ENCODE measurements at places on chromosomes 2 and 18.

- DNase-seq: no peak
Observed at GRCh38 chr2:89763581-89764485, 1072.4 kb downstream of the RPIA start.

DNA sequence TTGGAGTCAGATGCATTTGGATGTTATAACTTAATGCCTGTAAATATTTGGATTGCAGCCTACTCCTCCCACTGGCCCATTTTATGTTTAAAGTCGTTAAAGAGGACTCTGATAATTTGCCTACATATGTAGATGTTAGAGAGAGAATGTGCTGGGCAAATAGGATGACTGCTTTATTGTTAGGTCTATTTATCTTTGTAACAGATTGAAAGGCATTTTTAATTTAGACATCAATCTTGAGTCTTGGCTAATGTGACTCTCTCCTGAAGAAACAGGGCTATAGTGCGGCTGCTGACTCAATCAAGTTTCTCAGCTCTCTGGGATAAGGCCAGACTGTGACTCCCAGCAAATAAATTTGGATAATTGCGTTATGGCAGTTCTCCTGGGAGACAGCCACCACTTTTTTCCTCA, 1101.4 kb downstream of the CBLN2 start:
- DNase-seq: no peak

DNA sequence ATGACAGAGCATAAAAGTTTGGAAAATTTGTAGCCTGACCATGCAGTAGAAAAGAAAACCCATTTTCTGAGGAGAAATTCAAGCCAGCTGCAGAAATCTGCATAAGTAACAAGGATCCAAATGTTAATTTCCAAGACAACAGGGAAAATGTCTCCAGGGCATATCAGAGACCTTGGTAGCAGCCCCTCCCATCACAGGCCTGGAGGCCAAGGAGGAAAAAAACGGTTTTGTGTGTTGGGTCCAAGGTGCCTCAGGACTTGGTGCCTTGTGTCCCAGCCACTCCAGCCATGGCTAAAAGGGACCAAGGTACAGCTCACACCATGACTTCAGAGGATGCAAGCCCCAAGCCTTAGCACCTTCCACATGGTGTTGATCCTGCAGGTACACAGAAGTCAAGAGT, 324.4 kb downstream of the ETAA1 start:
- DNase-seq: no peak

GRCh38 chr2:148508878-148509287, 135.7 kb upstream of the EPC2 start:
- DNase-seq: no peak

DNA sequence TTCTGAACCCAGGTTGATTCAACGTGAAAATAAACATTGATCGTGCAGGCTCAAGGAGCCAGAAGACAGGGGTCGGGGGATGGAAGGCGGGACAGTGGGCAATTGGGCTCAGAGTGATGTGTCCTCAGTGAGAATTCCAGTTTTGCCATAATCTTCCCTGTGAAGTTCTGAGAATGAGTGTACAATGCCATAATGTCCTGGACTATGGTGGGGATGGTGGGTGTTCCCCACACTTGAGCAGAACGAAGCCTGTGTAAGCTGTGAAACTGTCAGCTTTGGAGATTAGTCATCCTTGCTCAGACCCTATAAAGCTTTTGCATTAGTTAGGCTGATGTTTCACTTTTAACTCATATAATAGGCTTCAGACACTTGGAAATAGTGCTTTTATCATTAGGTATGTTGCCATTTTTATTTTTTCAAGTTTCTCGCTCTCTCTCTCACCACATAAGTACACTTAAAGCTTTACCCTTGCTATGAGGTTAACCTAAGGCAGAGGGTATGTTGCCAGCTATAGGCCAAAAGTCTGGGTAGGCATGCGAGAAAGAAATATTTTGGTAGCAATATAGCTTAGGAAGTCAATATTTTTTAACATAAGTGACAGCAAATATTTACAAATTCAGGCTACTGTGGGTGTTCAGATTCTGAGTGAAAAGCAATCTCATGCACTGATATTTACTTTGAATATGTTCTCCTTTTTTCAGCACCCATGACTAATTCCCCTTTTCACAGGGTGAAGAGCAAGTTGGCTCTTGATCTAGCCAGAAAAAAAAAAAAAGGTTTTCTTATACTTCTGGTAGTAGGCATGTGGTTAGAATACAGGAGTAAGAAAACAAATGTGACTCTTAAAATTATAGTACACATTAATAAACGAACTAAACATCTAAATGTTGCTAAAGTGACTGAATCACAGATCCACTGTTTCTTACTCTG, 47.2 kb downstream of the CDC42EP3 start:
- no peak for DNase-seq

GRCh38 chr2:212030709-212031108, 507.9 kb downstream of the ERBB4 start:
- DNase-seq: no peak

- DNase-seq: no peak
Observed at GRCh38 chr2:88913280-88913679, 221.8 kb downstream of the RPIA start.

DNA sequence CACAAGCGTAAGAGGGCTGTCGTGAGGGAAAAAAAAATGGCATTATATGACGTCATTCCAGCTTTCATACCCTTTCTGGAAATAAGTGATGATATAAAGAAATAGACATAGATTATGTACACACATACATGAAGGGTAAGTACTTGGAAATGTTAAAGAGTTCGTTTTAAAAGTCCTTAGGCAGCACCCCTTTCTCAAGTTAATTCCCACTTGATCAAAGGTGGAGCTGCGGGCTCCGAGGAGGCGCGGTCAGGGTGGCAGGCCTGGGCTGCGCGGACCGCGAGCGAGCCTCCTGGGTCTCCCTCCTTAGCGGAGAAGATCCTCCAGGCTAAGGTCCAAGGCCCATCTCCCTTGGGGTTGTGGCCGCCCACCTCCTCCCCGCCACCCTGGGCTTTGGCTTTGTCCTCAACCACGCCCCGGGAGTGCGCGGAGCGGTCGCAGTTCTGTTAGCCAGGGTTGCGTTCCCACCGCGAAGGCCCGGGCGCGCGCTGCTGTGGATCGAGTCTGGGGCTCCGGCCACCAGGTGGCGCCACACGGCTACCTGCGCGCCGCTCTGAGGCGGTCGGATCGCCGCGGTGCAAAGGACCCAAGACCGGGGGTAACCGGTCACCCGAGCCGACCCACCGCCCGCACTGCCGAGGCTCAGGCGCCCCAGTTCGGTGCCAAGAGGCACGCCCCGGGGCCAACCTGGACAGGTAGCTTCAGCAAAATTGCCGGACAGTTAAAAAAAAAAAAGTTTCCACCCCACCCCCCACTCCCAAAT, 66.8 kb downstream of the HNRNPLL start:
- no peak for DNase-seq

GRCh38 chr2:10449838-10450691, 1.9 kb upstream of the ODC1 start:
- no peak for DNase-seq

DNA sequence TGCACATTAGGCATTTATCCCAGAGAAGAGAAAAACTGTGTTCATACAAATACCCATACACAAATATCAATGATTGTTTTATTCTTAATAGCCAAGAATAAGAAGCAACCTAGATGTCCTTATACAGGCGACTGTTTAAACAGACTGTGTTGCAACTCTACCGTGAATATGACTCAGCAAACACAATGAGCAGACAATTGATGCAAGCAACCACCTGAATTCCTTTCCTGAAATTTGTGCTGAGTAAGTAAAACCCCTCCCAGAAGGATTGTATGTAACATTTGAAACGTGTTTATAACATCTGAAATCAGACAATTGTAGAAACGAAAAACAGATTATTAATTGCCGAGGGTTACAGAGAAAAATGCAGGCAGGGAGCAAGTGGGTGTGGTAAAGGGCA, 621.9 kb upstream of the SOX11 start:
- DNase-seq: no peak

DNA sequence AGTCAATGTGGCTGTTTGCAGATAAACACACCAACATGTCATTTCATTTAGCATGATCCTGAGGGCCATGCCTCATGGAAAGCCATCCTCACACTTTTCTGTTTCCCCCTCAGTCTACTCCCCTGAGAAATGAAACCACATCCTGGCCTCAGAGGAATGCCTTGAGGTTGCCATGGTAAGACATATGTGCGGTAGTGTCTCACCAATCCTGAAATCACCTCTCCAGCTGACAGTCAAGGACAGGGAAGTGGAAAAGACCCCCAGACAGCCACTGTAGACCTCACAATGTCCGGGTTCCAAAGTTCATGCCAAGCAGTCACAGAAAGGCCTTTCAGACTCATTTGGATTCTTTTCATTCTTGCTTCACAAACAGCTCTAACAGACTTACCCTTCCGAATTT, 175.2 kb upstream of the PKDCC start:
- no peak for DNase-seq

DNA sequence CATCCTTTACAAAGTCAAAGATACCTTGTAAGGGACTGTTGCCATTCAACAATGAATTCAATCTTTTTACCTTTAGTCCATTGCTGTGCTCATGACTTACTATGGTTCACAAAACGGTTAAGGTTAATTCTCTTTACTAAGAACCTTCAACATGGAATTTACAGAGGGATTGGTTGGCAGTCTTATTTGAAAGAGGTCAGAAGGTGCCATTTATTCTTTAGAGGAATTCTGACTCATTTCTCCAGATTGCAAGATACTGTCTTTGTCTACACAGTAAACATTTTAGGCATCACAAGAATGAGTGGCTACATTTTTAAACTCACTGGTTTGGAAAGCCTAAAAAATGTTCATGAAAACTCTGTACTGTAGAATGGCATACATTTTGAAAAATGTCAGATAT, 17.4 kb downstream of the KCNH7 start:
- DNase-seq: no peak

DNA sequence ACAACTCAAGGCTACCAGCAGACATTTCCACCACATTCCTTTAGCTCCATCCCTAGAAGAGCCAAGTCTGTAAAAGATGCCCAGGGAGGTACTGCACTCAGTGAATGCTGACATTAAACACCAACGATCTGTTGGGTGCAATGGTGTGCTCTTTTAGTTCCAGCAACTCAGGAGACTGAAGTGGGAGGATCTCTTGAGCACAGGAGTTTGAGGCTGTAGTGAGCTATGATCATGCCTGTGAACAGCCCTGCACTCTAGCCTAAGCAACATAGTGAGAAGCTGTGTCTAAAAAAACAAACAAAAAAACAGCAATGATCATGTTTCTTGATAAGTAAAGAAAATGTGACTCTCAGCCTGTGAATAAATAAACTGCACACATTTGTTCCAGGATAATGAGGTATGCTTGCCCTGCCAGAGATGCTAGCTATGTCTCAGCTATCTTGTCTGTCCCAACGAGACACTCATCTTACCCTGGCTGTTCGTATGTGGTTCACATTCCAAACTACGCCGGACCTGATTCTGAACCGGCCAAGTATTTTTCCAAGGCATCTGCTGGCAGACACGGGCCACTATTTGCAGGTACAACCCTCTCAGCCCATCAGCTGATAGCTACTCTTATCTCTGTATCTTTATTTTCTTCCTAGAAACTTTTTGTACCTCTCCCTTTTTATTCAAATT, 21.8 kb downstream of the TMEM182 start:
- no peak for DNase-seq

GRCh38 chr2:161992531-161992930, 81.5 kb downstream of the DPP4 start:
- DNase-seq: no peak

- no peak for DNase-seq
Observed at GRCh38 chr2:230928701-230929380, 3.8 kb upstream of the GPR55 start.

- DNase-seq: no peak
Observed at GRCh38 chr2:129103936-129104878, 785.5 kb upstream of the HS6ST1 start.

GRCh38 chr2:13770279-13770678, 862.2 kb upstream of the LRATD1 start:
- DNase-seq: no peak

- no peak for DNase-seq
Observed at GRCh38 chr2:188785061-188785460, 189.1 kb upstream of the COL3A1 start.

GRCh38 chr2:117127680-117128079, 686.8 kb upstream of the DDX18 start:
- DNase-seq: no peak

DNA sequence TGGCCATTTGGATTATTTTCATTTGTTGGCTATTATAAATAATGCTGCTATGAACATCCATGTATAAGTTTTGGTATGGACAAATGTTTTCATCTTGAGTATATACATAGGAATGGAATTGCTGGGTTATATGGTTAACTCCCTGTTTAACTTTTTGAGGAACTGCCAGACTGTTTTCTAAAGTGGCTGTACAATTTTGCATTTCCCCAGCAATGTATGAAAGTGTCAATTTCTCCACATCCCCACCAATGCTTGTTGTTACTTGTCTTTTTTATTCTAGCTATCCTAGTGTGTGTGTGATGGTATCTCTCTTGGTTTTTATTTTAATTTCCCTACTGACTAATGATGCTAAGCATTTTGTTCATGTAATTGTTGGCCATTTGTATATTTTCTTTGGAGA, 90.6 kb upstream of the CYP26B1 start:
- DNase-seq: no peak

DNA sequence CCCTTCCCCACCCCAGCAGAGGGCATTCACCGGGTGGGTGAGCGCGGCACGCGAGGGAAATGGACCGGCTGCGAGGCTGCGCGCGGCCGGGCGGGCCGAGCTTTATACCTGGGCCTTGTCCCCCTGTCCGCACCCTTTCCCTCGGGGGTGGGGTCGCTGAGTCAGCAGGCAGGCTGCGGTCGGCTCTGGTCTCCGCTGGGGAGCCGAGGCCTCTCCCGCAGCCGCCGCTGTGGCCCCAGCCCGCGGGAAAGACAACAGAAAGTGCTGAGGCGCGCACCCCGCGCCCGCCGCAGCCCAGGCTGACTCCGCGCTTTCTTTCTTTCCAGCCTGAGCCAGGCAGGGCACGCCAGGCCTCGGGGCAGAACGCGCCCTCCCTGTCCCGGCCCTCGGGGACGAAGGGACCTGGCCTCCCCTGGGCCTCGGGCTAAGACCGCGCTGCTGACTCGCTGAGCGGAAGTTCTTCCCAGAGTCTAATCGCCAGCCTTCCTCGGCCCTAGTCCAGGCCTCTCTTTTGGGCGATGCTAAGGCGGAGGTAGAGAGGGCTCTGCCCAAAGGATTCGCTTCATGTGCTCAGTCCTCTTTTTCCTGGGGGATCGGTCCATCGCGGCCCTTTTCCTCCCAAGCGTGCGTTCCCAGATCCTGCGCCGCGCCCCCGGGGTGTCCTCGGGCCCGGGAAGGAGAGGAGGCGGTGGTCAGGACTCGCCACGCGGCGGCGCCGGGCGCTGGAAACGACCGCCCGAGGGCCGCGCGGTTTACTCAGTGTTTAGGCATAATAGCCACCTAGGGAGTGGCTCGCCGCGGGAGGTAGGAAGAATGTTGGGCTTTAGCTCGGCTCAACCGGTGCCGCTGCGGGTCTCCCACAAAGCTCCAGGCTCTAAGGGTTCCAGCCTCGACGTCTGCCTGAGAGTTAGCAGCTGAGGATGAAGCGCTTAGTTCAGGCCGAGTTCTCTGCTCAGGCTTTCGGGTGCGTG, at the start of gene CRYBA2:
CRYBA2 (minus strand) TSS at position 78 of the 971 bp plus-strand sequence. CDS start 246 bp downstream, outside the sequence.
- no peak for DNase-seq

GRCh38 chr18:64807560-64807959, 658.7 kb upstream of the LINC00305 start:
- DNase-seq: no peak

GRCh38 chr2:167637741-167638140, 609.7 kb downstream of the STK39 start:
- DNase-seq: no peak

GRCh38 chr2:202911203-202911511, 316 bp downstream of the WDR12 start:
- no peak for DNase-seq

- no peak for DNase-seq
Observed at GRCh38 chr18:8469544-8470130, 139.6 kb upstream of the RAB12 start.

All from C1 segment of cervical spinal cord (tissue), 14 donors.